ENCODE measurements at places on chromosomes 11 and 22. TPM values are rescaled to one million over a fixed set of nuclear protein-coding genes. Genes with fewer than 3 reads are reported as not detected.

NAALAD2 gene
- 2.0 TPM for total RNA-seq

IGSF9B gene
- total RNA-seq = 10.4 TPM

TSSK2 gene
- total RNA-seq = not detected

MUC6 gene
- total RNA-seq = 3.0 TPM

DBX1 gene
- total RNA-seq = not detected

ANO5 gene
- 4.2 TPM for total RNA-seq

MRE11 gene
- total RNA-seq = 16.6 TPM

PRR33 gene
- total RNA-seq = not detected

DNA sequence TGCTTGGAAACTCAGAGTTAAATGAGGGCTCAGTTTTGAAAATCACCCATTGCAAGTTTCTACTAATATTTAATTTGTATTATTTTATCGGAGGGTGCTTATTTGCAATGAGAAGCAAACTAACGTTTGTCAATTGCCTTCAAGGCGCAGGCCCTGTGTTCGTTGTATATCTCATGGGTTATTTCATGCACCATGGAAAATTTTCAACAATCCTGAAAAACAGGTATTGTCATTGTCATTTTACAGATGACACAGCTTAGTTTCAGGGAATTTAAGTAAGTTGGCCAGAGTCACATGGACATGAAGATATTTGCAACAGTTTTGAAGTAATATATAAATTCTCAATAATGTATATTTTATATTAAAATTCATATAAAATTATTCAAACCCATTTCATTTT lies 157.7 kb upstream of the MTMR2 start:
- H3K4me3 ChIP-seq = no peak overlapping the region
- no peaks in the 10 kb centered on the region for H3K36me3 ChIP-seq
- no peaks in the 10 kb centered on the region for H3K27me3 ChIP-seq

DNA sequence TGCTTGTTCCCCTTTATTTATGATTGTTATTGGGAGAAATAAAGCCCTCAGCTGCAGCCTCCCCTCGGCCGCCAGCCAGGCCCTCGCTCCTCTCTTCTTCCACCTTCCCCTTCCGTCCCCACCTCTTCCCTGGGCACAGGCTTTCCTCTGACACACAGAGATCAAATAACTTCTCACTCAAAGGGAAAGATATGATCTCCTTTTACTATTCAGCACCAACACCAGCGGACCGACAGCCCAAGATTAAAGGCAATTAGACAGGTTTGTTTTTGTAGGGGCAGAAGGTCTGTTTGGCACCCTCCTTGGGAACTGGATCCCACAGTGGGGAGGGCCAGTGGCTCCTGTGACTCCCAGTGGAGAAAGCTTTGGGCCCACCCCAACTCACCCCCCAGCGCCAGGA lies 23.0 kb downstream of the NECTIN1 start:
- no peak overlapping the region for H3K4me3 ChIP-seq
- no peaks in the 10 kb centered on the region for H3K36me3 ChIP-seq
- H3K27ac ChIP-seq = no peak overlapping the region
- H3K27me3 ChIP-seq = no peaks in the 10 kb centered on the region
- DNase-seq = peak; percentile 74

DNA sequence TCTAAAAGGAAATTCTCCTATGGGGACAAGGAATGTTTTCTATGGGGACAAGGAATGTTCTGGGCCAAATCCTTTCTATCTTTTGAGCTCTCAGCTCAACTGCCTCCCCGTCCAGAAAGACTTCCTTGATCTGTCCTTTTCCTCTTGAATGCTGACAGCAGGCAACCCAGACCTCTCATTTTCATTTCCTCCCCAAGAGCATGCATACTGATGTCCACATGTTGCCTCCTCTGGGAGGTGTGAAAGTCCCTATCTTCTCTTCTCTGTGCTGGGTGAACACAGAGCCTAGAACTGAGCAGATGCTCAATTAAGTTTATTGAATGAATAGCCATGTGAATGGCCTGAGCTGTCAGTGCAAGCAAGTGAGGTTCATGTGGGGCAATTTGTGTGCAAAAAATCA lies 331.9 kb upstream of the NARS2 start:
- H3K4me3 ChIP-seq = no peak overlapping the region
- H3K27ac ChIP-seq = no peak overlapping the region
- H3K36me3 ChIP-seq = no peaks in the 10 kb centered on the region
- no peaks in the 10 kb centered on the region for H3K27me3 ChIP-seq
- no peaks in the 10 kb centered on the region for H3K4me1 ChIP-seq
- no peak for DNase-seq

GRCh38 chr11:119427279-119427678 lies 4.3 kb upstream of the THY1 start:
- H3K4me3 ChIP-seq = no peak overlapping the region
- H3K27ac ChIP-seq = no peak overlapping the region
- H3K4me1 ChIP-seq = peaks cover 2% of the 10 kb centered on the region
- no peaks in the 10 kb centered on the region for H3K27me3 ChIP-seq
- no peaks in the 10 kb centered on the region for H3K36me3 ChIP-seq
- no peak for DNase-seq

DNA sequence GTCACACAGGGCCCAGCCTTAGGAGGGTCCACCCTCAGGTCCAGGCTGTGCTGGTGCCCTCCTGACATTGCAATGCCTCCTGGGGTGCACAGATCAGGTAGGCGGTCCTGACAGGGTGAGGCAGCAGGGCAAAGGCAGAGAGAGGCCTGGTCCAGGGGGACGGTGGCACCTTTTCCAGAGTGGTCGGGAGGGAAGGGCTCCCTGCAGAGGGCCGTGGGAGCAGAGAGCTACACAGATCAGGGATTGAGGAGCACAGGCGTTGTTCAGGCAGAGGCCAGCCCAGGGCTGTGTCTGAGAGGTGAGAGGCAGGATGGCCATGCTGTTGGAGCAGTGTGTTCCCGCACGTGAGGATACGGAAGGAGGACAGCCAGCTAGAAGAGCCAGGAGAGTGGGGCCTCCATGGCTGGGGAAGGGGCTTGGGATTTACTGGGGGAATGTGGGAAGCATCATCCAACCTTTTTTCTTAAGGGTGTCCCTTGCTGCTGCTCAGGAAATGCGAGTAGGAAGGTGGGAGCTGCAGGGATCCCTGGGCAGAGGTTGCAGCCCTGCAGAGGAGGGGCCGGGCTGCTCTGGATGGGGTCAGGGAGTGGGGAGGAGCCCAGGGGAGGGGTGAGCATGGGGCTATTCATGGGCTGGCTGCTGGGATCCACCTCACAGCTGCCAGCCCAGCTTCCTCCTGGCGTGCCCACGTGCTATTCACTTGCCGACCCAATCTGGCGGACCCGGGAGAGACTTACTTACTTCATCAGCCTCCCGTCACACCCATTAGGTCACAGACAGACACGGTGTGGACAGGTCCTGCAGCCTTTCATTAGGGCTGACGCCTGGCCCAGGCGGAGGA lies 1516.4 kb downstream of the TBC1D22A start:
- H3K27ac ChIP-seq = no peak overlapping the region
- peak; percentile 10 for DNase-seq
- H3K27me3 ChIP-seq = no peaks in the 10 kb centered on the region
- H3K4me3 ChIP-seq = no peak overlapping the region
- no peaks in the 10 kb centered on the region for H3K4me1 ChIP-seq
- no peaks in the 10 kb centered on the region for H3K36me3 ChIP-seq

DNA sequence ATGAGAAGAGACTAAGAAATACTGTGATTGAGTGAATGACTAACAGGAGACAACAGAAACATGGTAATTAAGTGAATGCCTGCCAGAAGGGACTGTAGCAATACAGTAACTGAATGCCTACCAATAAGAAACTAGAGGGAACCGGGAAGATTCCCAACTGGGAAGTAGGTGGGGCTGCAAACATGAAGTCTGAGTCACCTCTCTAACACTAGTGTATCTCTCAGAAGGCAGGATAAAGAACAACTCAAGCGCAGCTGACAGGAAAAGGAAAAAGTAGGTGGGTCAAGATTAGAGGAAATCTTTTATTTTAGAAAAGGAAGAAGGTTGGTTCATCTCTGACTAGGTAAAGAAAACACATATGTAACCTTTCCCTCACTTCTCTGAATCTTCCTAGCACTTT lies 14.0 kb downstream of the C11orf42 start:
- peaks cover 67% of the 10 kb centered on the region for H3K36me3 ChIP-seq
- no peak for DNase-seq
- H3K4me3 ChIP-seq = no peak overlapping the region
- peak overlapping the region; percentile 40 for H3K27ac ChIP-seq

GRCh38 chr22:26354707-26355106 lies 74.4 kb upstream of the ASPHD2 start:
- H3K27ac ChIP-seq = no peak overlapping the region
- H3K4me1 ChIP-seq = no peaks in the 10 kb centered on the region
- no peaks in the 10 kb centered on the region for H3K36me3 ChIP-seq
- no peaks in the 10 kb centered on the region for H3K27me3 ChIP-seq
- H3K4me3 ChIP-seq = no peak overlapping the region

GRCh38 chr11:26764825-26765224 lies 43.0 kb upstream of the SLC5A12 start:
- H3K36me3 ChIP-seq = no peaks in the 10 kb centered on the region
- no peaks in the 10 kb centered on the region for H3K27me3 ChIP-seq
- no peak overlapping the region for H3K27ac ChIP-seq
- no peak overlapping the region for H3K4me3 ChIP-seq
- H3K4me1 ChIP-seq = no peaks in the 10 kb centered on the region

- H3K4me3 ChIP-seq = no peak overlapping the region
- peak; percentile 71 for DNase-seq
- H3K4me1 ChIP-seq = peaks cover 3% of the 10 kb centered on the region
- no peaks in the 10 kb centered on the region for H3K36me3 ChIP-seq
- H3K27me3 ChIP-seq = no peaks in the 10 kb centered on the region
Measured at GRCh38 chr11:30786256-30787110, 200.3 kb upstream of the MPPED2 start.

DNA sequence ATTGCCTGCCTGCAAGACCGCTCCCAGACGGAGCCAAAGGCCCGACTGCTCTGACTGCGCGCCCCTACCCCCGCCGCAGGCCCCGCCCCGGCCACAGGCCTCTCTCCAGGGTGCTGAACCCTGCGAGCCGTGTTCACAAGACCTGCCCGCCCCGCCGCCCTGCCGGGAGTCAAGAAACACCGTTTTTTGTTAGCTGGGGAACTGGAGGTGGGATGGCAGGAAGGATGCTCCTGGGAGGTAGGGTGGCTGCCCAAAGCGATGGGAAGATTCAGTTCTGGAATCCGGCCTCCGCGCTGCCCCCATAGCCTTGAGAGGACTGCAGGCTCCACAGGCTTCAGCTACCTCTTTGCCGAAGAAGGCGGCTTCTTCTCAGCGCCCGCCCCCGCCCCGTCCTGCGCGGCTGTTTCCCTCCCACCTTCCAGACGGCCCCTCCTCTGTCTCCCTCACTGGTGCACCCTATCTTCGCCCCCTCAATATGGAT lies 2.7 kb upstream of the PDE2A start:
- DNase-seq = peak; percentile 87
- peaks cover 8% of the 10 kb centered on the region for H3K27me3 ChIP-seq
- no peaks in the 10 kb centered on the region for H3K36me3 ChIP-seq
- H3K4me1 ChIP-seq = no peaks in the 10 kb centered on the region

GRCh38 chr11:31895926-31896325 lies 84.8 kb upstream of the PAX6 start:
- H3K36me3 ChIP-seq = no peaks in the 10 kb centered on the region
- H3K4me1 ChIP-seq = no peaks in the 10 kb centered on the region
- H3K27ac ChIP-seq = no peak overlapping the region
- H3K4me3 ChIP-seq = no peak overlapping the region
- DNase-seq = no peak

GRCh38 chr11:126214441-126214840 lies 2.9 kb downstream of the FAM118B start:
- H3K36me3 ChIP-seq = no peaks in the 10 kb centered on the region
- peaks cover 16% of the 10 kb centered on the region for H3K4me1 ChIP-seq
- no peak overlapping the region for H3K27ac ChIP-seq
- no peak for DNase-seq

DNA sequence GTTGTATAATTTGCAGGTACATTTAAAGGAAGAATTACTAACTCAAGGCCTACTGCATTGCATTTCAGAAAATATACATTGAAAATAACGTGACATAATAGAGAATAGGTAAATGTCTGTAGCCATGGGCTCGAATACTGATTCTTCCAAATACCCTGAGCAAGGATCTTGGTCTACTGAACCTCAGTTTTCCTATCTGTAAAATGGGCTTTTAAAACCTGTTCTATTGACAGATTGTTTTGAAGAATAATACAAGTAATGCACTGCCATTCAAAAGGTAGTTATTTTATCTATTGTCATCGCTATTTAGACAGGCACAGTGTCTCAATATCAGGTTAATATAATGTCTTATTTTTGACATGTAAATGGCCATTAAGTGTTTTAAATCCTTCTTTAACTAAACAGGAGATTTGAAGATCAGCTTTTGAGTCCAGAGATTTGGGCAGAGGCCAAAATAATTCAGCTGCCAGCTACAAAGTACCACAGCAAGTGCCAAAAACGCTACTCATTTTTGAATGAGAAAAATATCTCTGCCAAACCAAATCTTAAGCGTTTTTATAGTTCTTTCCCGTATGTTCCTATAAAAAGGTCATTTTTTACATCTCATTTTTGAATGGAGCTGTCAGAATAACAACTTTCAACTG lies 56.7 kb downstream of the CTSC start:
- no peaks in the 10 kb centered on the region for H3K36me3 ChIP-seq
- H3K4me3 ChIP-seq = no peak overlapping the region
- DNase-seq = no peak
- H3K4me1 ChIP-seq = peaks cover 7% of the 10 kb centered on the region

DNA sequence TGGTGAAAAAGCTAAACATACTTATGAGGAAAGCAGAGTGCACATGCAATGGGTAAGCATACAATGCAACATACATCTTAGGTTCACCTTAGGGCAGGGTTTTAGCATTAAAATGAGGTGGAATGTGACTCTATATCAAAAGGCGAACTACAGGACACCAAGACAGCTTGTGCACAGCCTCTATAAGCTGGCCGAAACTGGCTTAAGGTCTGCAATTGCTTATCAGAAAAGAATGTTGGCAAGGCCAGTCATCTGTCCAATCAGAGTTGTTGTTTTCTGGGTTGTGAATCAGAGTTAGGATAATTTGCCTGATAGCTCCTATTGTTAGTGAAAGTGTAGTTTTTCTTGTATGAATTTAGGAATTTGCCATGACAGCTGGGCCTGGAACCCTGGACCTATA lies 76.5 kb downstream of the LRRC4C start:
- H3K27ac ChIP-seq = no peak overlapping the region
- DNase-seq = no peak
- H3K27me3 ChIP-seq = no peaks in the 10 kb centered on the region

DNA sequence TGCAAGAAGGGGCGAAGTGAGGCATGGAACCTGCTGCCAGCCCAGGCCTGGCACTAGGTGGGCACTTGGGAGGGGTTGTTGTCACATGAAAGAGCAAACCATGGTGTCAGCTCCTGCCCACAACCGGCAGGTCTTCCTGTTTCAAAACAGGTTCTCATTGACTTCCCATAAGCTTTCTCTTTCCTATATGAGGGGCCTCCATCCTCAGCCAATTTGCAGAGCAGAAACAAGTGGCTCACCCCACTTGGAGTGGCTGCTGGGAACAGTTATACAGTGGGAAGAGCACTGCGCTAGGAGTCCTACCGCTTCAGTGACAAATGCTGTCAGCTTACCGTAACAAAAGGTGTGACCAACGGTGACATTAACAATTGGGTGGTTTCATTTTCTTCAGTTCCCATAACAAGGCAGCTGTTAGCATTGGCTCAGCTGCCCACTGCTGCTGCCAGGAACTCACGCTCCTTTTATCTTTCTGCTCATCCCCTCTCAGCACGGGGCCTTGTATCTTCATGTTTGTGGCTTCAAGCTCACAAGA lies 10.2 kb upstream of the SSTR3 start:
- no peaks in the 10 kb centered on the region for H3K4me1 ChIP-seq
- no peak overlapping the region for H3K27ac ChIP-seq

GRCh38 chr11:12704049-12704448 lies 29.8 kb downstream of the TEAD1 start:
- no peak overlapping the region for H3K27ac ChIP-seq
- H3K4me1 ChIP-seq = peaks cover 21% of the 10 kb centered on the region
- no peaks in the 10 kb centered on the region for H3K27me3 ChIP-seq
- H3K4me3 ChIP-seq = no peak overlapping the region
- H3K36me3 ChIP-seq = no peaks in the 10 kb centered on the region

- H3K36me3 ChIP-seq = no peaks in the 10 kb centered on the region
- no peak for DNase-seq
- H3K4me1 ChIP-seq = no peaks in the 10 kb centered on the region
Measured at GRCh38 chr11:75497788-75498409, 27.8 kb downstream of the GDPD5 start.
